ENCODE measurements at places on chromosomes 3 and 15. TPM values are rescaled to one million over a fixed set of nuclear protein-coding genes. Genes with fewer than 3 reads are reported as not detected.

DNA sequence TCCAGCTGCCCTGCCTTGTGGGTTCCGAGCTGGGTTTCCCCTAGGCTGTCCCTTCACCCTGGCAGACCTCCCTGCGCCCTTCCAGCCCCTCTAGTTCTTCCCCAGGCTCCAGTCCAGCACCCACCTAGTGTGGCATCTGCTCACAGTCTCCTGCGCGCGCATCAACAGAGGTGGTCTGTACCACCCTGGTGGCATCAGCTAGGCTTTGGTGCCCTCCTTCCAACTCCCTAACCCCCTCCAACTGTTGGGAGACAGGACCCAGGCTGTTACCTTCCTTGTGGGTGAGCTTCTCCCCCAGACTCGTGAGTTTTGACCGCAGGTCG is 8.0 kb downstream of the CALML4 start:
- no peak for DNase-seq

DNA sequence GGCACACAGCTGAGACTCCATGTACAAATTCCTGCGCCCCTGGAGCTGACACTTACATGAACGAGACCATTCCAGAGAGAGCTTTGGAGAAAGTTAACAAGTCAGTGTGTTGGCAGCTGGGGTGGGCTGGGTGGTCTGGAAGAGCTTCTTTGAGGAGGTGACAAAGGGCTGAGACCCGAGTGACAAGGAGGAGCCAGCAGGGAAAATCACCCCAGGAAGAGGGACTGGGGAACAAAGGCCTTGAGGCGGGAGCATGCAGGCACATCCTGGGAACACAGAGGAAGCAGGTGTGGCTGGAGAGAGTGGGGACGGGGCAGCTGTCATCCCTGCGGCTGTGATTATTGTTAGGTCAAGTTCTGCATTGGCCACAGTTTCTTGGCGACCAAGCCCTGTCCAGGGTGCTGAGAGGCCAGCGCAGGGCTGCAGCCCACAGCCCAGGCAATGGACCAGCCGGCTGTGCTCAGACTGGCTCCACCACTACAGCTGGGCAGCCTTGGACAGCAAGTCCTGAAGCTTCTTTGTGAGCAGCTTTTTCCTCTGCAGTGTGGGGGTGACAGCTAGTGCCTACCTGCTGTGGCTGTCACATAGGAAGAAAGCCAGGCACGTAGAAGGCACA is 34.2 kb upstream of the PRR23E start:
- DNase-seq, result no peak

DNA sequence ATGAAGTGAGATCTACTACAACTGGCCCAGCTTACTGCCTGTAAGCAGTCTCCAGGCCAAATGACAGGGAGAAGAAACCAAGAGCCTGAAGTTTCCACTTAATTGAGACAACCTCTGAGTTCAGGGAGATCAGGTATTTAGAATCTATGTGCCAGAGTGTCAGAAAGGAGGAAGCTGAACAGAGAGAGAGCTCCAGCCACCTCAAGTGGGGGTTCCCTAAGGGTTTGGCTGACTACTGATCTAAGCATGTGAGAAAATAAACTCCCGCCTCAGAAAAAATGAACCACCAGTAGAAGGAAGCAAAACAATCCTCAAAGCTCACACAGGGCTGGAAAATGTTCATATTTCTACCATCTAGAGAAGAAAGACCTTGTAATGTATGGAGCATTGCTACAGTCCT is 25.0 kb downstream of the ADAM10 start:
- no peak for DNase-seq

- no peak for DNase-seq
Observed at GRCh38 chr3:14875411-14876175, 56.8 kb downstream of the FGD5 start.

Gene PLAAT1
- total RNA-seq, result 0.60 TPM

- no peak for DNase-seq
Observed at GRCh38 chr3:111476701-111477100, 65.3 kb upstream of the CD96 start.

DNA sequence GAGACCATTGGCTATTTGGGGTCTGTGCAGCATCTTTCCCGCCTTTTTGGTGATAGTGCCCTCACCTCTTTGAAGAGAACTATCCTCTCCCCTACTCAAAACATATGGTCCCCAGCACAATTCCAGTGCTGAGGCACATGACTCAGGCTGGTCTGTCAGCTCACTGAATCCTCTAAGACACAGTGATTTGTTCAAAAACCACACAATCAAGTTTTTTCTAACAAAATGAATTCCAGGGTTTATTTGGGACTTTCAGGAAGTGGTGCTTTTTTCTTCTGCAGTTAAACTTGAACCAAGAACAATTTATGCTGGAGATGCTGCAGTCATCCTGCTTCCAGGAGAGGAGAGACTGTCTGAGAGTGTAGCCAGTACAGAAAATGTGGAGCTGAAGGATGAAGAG is 142.5 kb upstream of the LMCD1 start:
- DNase-seq, result no peak

DNA sequence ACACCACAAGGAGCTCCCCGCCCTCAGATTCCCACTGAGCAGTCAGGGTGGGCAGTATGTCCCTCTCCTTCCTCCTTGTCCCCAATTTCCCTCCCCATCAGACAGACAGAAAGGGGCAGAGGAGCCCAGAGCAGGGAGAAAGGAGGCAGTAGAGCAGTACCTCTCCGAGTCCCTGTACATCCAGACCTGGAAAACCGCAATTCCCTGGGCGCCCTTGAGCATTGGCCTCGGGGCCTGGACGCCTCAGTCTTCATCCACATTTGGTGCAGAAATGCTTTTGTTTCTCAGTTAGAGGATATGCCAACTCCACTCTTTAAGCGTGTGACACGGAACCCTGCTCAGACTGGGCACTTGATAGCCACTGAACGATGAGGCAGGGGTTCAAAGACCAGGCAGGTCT is 5.9 kb downstream of the ISG20 start:
- DNase-seq, result peak; percentile 62

DNA sequence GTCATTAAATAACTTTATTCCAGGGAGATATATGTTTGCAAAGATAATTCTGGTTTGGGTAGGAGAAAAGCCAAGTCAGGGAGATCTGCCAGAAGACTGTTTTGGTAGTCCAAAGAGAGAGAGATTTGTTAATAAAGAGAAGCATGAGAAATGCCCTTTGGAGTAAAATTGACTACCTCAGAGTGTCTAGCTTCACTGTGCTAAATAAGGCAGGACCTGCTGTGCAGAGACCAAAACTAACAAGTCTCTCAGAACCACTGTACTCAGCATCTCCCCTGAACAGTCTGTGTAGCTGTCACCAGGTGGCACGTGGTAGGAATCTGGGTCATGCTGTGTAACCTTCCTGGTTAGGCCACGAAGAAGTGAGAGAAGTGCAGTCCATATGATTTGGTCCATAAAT is 31.6 kb upstream of the SLC35G2 start:
- no peak for DNase-seq

DNA sequence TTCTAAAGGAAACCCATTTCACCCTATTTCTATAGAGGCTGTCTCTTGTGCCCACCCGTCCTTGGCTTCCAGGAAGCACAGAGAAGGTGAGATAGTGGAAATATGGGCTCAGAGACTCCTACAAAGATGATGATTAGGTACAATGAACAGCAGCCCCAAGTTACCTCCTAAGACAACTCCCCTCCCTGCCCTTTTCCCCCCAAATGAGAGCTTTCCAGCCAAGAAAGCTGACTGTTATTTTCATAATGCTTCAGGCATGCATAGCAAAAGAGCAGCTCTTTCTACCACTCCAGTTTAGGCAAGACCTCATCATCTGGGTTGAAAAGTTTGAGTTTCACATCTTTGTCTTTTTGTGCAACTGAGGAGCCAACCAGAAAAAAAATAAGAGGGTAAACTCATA is 248.8 kb upstream of the ADAMTS9 start:
- no peak for DNase-seq

GRCh38 chr15:42511007-42511391 is 15.6 kb downstream of the SNAP23 start:
- no peak for DNase-seq

DNA sequence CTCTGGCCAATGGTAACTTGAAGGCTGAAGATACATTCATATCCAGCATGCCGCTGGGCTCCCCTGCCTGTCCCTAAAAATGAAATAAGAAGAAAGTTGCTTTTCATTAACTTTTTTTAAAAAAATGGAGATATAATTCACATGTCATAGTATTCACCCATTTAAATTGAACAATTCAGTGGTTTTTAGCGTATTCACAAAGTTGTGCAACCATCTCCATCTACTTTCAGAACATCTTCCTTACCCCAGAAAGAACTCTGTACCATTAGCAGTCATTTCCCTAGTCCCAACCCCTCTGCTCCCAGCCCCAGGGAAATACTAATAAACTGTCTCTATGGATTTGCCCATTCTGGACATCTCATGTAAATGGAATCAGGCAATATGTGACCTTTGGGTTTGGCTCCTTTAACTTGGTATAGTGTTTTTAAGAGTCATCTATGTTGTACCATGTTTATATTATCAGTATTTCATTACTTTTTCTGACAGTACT is 55.8 kb upstream of the GATM start:
- DNase-seq, result no peak

Gene LDHAL6B
- total RNA-seq, result not detected

Data from spleen (tissue), 13 donors.